ENCODE measurements at places on chromosomes 5 and 9. TPM values are rescaled to one million over a fixed set of nuclear protein-coding genes. Genes with fewer than 3 reads are reported as not detected.

SH3GL2 gene
- not detected for total RNA-seq

CCNJL gene
- not detected for total RNA-seq

COL27A1 gene
- total RNA-seq = 0.15 TPM

C5orf58 gene
- not detected for total RNA-seq

ANKRD34B gene
- not detected for total RNA-seq

PCDHA1 gene
- not detected for total RNA-seq

GRCh38 chr5:13632676-13633075, 311.8 kb downstream of the DNAH5 start:
- H3K27ac ChIP-seq = no peak overlapping the region
- no peaks in the 10 kb centered on the region for H3K4me1 ChIP-seq
- H3K27me3 ChIP-seq = no peaks in the 10 kb centered on the region

- no peak overlapping the region for H3K4me3 ChIP-seq
- no peaks in the 10 kb centered on the region for H3K27me3 ChIP-seq
- H3K4me1 ChIP-seq = no peaks in the 10 kb centered on the region
- no peak for DNase-seq
- no peaks in the 10 kb centered on the region for H3K36me3 ChIP-seq
- no peak overlapping the region for H3K27ac ChIP-seq
These were observed 302.4 kb upstream of the ZNF462 start for GRCh38 chr9:106560540-106560939.

DNA sequence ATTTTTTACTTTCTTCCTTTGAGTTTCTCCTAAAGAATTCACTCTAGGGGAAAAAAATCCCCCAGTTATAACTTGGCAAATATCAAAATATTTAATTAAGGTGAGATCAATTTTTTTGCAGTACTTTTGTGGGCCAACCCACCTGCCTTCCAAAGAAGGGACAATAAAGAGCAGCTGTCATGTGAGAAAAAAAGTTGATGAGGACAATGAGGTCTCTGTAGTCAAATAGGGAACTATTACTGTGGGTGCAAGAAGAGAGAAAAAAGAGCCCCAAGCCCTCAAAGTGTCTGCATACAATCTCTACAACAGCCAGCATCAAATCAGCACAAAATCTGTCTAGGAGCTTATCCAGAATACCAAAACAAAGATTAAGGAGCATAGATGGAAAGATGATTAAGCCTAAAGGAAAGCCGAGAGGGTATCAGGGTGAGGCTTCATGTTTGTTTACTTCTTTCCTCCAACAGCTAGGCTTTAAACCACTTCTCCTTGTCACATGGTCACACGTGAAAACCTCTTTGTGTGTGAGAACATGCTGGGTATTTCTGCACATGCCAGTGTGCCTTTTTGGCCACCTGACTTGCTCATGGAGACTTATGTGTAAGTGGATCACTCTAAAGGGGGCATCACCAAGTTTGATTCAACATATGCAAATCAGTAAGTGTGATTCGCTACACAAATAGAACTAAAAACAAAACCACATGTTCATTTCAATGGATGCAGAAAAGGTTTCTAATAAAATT, 19.2 kb upstream of the FYB1 start:
- H3K4me1 ChIP-seq = no peaks in the 10 kb centered on the region
- H3K4me3 ChIP-seq = no peak overlapping the region
- peaks cover 5% of the 10 kb centered on the region for H3K36me3 ChIP-seq
- H3K27ac ChIP-seq = no peak overlapping the region
- no peaks in the 10 kb centered on the region for H3K27me3 ChIP-seq
- DNase-seq = no peak

- H3K27me3 ChIP-seq = no peaks in the 10 kb centered on the region
- no peak for DNase-seq
- no peak overlapping the region for H3K4me3 ChIP-seq
- H3K36me3 ChIP-seq = peaks cover 9% of the 10 kb centered on the region
- H3K4me1 ChIP-seq = no peaks in the 10 kb centered on the region
These were observed 43.6 kb upstream of the CACNA1B start for GRCh38 chr9:137833721-137834613.

DNA sequence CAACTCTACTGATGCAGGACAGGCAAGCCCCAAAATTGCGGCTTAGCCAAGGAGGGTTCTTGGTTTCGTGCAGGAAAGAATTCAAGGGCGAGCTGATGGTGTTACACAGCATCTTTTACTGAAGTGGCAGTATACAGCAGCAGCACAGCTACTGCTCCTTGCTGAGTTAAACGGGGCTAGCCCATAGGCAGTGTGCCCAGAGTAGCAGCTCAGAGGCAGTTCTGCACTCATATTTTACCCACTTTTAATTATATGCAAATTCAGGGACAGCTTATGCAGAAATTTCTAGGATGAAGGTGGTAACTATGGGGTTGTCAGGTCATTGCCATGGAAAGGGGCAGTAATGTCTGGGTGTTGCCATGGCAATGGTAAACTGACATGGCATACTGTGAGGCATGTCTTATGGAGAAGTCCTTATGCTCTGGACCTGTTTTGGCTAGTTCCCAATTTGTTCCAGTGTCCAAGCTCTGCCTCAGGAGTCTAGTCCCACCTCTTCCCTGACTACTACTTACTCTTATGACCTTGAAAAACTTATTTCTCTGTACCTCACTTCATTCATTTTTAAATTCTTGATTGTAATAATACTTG, 2.0 kb upstream of the SPINK9 start:
- no peak overlapping the region for H3K27ac ChIP-seq
- no peaks in the 10 kb centered on the region for H3K36me3 ChIP-seq
- no peaks in the 10 kb centered on the region for H3K4me1 ChIP-seq
- no peak for DNase-seq
- no peaks in the 10 kb centered on the region for H3K27me3 ChIP-seq
